Parietal lobe (tissue), 2 donors: ENCODE measurements at places on chromosomes 1 and 21. TPM values are rescaled to one million over a fixed set of nuclear protein-coding genes. Genes with fewer than 3 reads are reported as not detected.

ANKRD65 gene
- total RNA-seq, result 1.6 TPM

BOLA1 gene
- total RNA-seq, result 13.5 TPM

KRTAP21-2 gene
- total RNA-seq, result not detected

OR2T33 gene
- total RNA-seq, result not detected

PALMD gene
- total RNA-seq, result 49.1 TPM

CD101 gene
- 4.4 TPM for total RNA-seq

TSSK3 gene
- total RNA-seq, result not detected

ESRRG gene
- total RNA-seq, result 8.1 TPM

LRRC53 gene
- not detected for total RNA-seq

ADAMTS4 gene
- total RNA-seq, result 0.31 TPM

C1orf94 gene
- total RNA-seq, result 1.3 TPM

DDR2 gene
- total RNA-seq, result 8.5 TPM
